ENCODE measurements at places on chromosomes 12 and 14.

- H3K27ac ChIP-seq = no peak overlapping the region
- DNase-seq = no peak
- H3K36me3 ChIP-seq = no peaks in the 10 kb centered on the region
- H3K4me1 ChIP-seq = no peaks in the 10 kb centered on the region
- H3K27me3 ChIP-seq = no peaks in the 10 kb centered on the region
These were observed 57.0 kb downstream of the IRF2BPL start for GRCh38 chr14:76971549-76971948.

GRCh38 chr12:94109160-94109559 lies 39.2 kb upstream of the PLXNC1 start:
- H3K36me3 ChIP-seq = no peaks in the 10 kb centered on the region
- H3K27me3 ChIP-seq = no peaks in the 10 kb centered on the region
- no peaks in the 10 kb centered on the region for H3K4me1 ChIP-seq
- H3K4me3 ChIP-seq = no peak overlapping the region
- DNase-seq = no peak

DNA sequence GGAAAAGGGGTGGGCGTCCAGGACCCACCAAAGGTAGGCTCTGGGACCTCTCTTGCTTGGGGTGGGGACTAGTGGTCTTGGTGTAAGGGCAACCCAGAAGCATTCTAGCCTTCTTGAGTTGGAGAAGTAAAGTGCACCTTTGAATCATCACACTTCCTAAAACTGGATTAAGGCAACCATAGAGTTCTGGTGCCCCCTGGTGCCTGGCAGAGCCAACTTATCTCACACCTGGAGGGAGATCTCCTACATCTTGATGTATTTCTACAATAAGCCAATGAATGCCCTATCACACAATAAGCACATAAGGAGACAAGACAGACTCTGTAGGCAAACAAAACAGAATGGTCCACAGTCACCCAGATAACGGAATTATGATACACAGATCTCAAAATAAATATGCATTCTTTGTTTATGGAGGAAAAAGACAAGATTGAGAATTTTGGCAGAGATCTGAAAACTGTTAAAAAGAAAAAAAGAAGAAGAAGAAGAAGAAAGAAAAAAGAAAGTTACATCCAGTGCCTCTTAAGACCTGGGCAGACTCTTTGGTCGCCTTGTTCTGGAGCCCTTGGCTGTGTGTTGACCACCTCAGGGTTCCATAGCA lies 95.9 kb upstream of the PPP2R5C start:
- DNase-seq = no peak
- H3K27ac ChIP-seq = no peak overlapping the region
- no peaks in the 10 kb centered on the region for H3K4me1 ChIP-seq
- no peak overlapping the region for H3K4me3 ChIP-seq
- H3K36me3 ChIP-seq = no peaks in the 10 kb centered on the region

DNA sequence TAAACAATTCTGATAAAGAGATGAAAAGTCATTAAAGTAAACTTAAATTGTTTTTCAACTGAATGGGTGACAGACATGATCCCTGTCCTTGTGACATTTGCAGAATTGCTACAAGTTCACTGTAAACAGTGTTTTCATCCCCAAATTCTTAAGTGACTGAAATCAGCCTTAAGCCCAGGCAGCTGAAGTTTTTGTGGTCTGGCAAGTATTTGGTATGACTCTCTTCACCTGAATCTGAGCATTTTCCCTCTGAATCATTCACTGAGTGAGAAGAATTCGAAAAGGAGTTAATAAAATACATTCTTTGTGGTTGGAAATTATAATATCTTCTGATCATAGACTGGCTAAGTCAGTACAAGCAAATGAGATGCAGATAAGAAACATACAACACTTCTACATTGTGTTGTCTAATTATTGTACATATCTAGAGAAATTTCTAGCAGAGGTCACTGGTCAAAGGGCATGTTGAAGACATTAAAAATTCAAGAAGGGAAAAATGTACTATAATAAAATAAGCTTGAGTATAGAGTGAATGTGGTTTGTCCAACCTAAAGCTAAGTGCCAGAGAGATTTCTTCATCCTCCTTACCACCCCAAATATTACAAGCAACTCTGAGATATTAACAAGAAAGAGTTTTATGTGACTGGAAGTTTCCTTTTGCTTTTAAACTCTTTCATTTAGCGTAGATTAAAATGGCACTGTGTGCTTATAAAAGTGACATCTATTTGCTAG lies 177.8 kb upstream of the DIO2 start:
- H3K4me3 ChIP-seq = no peak overlapping the region
- H3K27ac ChIP-seq = no peak overlapping the region
- no peaks in the 10 kb centered on the region for H3K36me3 ChIP-seq
- DNase-seq = no peak

- H3K36me3 ChIP-seq = no peaks in the 10 kb centered on the region
- peak overlapping the region; percentile 56 for H3K4me3 ChIP-seq
- H3K4me1 ChIP-seq = peaks cover 8% of the 10 kb centered on the region
- H3K27me3 ChIP-seq = no peaks in the 10 kb centered on the region
- peak overlapping the region; percentile 76 for H3K27ac ChIP-seq
These were observed 51.1 kb downstream of the GTF2A1 start for GRCh38 chr14:81169711-81170103.

GRCh38 chr12:76680940-76681339 lies 83.0 kb upstream of the ZDHHC17 start:
- no peaks in the 10 kb centered on the region for H3K36me3 ChIP-seq
- H3K4me1 ChIP-seq = no peaks in the 10 kb centered on the region
- H3K27me3 ChIP-seq = no peaks in the 10 kb centered on the region
- DNase-seq = no peak

- no peak for DNase-seq
- no peaks in the 10 kb centered on the region for H3K36me3 ChIP-seq
- H3K4me1 ChIP-seq = no peaks in the 10 kb centered on the region
- no peak overlapping the region for H3K4me3 ChIP-seq
- H3K27ac ChIP-seq = no peak overlapping the region
These were observed 408.7 kb upstream of the NOVA1 start for GRCh38 chr14:27006570-27006969.

- DNase-seq = no peak
- H3K27me3 ChIP-seq = peaks cover 14% of the 10 kb centered on the region
- peaks cover 1% of the 10 kb centered on the region for H3K4me1 ChIP-seq
These were observed 6.1 kb upstream of the NUAK1 start for GRCh38 chr12:106144847-106145246.

GRCh38 chr12:112810235-112810917 lies 18.8 kb downstream of the RPH3A start:
- H3K4me3 ChIP-seq = no peak overlapping the region
- no peak for DNase-seq
- no peak overlapping the region for H3K27ac ChIP-seq
- no peaks in the 10 kb centered on the region for H3K27me3 ChIP-seq

Data from effector memory CD4-positive, alpha-beta T cell (primary cell).